ENCODE measurements at places on chromosomes 5 and 9.

GRCh38 chr5:67047160-67047559, 149.4 kb downstream of the CD180 start:
- DNase-seq: no peak

- DNase-seq: peak; percentile 44
Measured at GRCh38 chr5:112878760-112879159, 17.7 kb downstream of the SRP19 start.

- DNase-seq: no peak
Measured at GRCh38 chr5:40364441-40364840, 315.3 kb upstream of the PTGER4 start.

DNA sequence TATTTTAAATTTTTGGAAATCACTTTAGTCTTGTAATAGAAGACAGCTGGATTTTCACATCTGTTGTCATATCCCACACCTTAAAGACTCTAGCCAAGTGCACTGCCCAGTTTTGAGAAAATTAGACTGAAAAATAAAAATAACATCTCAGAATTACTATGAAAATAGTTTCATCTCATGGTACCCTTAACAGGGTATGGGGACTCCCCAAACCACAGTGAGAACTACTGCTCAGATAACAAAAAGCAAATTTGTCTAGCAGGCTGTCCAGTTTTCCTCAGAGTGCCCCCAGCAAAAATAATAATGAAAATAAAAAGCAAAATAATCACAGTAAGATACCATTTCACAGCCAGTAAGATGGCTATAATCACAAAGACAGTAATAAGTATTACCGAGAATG, 6.5 kb downstream of the UBQLN1 start:
- DNase-seq: no peak

All from effector memory CD4-positive, alpha-beta T cell (primary cell).